Anterior cingulate cortex (tissue), 58 donors: ENCODE measurements at places on chromosomes 12 and 14.

GRCh38 chr12:28253161-28253641 lies 62.9 kb downstream of the CCDC91 start:
- no peak for DNase-seq

DNA sequence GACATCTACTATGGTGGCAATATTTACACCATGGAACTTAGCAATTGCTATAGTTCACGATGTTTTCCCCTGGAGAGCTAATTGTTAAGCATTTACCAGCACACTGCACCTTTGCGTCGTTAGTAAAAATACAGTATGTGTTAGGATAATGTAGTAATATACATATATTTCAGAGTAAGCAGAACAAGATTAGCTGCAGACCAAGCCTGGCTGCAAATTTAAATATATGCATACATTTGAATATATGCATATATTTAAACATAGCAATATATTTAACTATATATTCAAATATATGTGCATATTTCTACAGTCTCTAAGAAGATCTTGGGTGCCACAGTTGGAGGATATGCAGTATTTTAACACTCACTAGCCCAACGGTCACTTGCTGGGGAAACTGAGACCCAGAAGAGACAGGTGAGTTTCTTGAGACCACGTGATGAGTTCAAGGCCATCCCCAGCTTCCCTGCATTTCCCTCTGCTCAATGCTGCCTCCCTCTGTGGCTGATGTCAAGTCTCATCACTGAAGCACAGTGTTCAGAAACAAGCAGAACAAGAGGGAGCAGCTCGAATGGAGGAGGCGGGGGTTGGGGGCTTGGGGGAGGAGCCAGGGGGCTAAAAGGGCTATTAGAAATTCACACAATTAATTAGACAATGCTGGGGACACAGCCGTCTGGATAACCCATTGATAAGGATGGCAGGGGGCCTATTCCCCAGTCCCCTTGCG lies 708.0 kb downstream of the MED13L start:
- peak; percentile 7 for DNase-seq

DNA sequence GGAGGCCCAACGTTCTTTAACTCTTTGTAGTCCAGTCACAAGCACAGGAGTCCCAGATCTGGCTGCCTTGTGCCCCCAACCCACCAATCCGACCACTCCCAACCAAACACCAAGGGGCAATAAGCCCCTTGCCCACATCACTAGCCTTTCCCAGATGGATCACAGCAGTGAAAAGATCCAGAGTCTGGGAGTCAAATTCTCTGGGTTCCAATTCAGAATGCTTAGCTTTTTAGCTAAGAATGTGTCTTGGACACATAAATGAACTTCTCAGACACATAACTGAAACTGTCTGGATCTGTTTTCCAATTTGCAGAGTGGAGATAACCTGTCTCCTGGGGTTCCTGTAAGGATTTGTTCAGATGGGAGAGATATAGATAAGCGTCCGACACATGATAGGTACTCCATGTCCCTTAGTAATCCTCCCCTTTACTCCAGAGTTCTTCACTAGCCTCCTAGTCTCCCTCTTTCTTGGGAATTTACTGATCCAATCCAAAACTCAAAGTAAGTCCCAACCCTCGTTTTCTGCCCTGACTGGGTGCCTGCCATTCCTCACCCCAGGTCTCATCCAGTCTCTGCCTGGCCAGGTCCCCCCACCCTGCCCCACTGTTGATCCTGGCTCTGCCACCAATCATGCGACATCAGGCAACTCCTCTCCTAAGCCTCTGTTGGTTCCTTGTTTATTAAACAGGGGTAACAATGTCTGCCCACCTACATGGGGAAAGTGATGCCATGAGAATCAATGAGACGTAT lies 439 bp upstream of the TNFRSF1A start:
- DNase-seq, result no peak

DNA sequence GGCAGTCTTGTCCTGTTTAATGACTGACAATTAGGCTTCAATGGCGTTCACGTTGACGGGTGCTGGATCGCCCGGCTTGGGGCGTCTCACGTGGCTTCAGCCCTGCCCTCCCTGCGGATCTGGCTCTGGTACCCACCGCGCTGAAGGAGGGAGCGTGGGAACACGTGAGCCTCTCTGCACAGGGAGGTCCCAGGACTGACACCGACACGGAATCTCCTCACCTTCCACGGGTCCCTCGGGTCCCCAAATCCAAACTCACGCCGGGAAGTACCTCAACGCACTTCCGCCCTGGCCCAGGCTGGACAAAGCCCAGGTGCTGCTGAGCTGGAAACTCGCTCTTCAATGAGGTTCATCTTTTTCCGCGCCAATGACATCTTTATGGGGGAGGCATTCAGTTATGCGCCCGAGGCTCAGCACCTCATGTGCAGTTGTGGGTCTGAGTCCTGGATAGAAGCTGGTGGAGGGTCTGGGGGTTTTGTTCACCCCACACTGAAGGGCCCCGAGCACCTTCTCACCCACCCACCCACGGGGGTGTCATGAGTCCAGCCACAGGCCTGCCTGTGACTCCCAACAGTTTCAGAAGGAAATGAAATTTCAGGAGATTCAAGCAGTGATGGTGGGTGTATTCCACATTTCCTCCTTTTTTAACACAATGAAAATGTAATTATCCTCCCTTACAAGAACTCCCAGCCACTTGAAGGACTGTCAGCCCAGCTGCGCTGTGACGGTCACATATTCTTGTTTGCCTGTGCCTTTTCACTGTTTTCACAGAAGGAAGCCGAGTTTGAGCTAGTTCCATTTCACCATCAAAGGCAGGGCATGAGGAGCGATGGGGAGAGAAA lies 251.7 kb upstream of the SFSWAP start:
- DNase-seq, result no peak

GRCh38 chr14:32244404-32244803 lies 41.3 kb upstream of the RNU6-8 start:
- DNase-seq, result no peak

- no peak for DNase-seq
These were observed 234.3 kb downstream of the EFCAB11 start for GRCh38 chr14:89720076-89720687.

DNA sequence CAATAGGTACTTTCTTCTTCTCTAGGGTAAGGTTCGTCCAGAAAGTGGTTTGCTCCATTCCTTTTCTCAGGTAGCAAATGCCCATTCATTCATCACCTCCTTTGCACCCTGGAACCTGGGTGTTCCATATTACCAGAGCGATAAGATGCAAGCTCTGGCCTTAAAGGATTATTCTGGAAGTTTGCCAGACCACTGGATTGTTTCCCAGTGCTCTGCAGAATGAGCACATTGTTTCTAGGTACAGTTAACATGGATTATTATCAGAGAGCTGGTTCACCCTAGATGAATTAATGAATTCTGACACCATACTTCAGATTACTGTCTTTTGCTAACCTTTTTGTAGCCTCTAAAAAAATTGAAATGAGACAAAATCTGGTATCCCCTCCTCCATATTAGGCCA lies 170.9 kb upstream of the BMP4 start:
- DNase-seq, result no peak

DNA sequence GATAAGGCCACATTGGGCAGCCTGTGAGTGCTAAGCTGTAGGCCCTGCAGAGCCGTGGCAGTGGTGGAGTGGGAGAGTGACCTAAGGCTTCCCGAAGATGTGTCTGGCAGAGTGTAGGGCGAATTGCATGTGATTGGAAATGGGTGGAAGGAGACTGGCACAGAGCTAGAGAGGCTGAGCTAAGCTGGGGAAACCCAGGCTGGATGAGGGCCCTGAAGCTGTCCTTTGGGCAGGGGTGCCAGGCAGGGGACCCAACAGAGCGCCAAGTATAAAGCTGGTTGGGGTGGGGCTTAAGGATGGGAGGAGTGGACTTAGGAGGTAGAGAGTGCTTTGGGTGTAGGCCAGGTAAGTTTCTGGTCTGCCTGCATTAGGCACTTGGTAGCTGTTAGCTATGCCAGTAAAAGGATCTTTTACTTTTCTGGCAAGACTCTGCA lies 47.9 kb downstream of the WDR20 start:
- no peak for DNase-seq

- no peak for DNase-seq
These were observed 66.0 kb upstream of the CLMN start for GRCh38 chr14:95385701-95386100.

DNA sequence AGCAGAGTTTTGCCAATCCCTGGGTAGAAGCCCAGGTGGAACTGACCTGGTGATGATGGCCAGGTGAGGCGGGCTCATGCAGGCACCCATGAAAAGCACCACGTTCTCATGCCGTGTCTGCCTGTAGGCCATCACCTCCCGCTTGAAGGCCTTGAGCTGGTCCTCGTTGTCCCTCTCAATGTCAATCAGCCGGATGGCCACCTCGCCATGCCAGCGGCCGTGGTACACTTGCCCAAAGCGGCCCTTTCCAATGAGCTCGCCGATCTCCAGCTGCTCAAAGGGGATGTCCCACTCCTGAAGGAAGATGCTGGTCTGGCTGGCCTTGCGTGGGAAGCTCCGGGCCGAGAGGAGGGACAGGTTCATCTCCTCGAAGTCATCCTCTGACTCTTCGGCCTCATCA lies 163.4 kb upstream of the NOS1 start:
- DNase-seq, result no peak

DNA sequence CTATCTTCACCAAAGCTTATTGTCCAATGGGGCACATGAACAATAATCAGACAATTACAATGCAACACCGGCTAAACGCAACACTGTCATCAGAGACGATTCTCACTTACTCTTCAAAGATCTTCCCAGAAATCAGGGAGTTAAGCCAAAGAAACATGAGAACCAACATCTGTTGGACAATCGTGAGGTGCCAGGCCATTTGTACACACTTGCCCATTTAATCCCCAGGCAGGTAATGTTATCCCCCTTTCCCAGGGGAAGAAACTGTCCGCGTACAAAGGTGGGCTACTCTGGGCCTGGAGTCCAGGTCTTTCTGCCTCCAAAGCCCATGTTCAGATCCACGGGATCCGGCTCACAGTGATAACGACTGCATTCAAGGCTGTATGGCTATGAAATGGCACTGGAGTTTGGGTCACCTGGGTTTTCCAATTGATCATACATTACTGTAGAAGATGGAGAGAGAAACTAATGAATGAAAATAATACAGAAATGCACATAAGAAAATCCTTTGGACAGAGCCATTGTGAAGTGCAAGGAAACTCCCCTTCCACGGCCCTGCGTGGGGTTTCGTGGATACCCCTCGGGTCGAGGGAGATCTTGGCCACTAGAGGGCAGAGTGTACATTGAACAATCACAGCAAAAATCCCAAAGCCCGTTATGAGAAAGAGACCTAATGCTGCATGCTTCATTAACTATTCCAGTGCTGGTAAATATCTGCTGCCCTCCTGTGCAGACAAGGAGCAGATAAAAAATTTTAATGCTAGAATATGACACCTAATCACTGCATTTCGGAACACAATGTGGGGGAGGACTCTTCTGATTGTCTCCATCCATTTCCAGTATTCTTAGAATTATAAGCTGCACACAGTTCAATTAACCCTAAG lies 111.4 kb downstream of the EGLN3 start:
- DNase-seq, result peak; percentile 19

DNA sequence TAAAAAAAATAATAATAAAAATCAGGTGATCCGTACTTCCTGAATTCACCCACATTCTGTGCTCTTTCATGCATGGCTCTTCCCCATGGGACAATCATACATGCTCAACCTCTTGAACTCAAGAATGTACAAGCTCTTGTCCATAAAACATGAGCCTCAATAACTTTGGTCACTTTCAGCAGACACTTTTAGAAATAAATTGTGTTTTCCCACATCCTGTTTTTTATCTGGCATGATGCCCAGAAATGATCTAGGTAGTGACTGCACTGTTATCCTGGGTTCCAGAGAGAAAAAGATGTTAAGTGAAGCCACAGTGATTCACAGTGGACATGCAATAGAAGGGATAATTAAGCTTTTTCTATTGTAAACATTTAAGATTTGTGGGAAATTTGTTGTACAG lies 537.6 kb upstream of the TMEM132C start:
- no peak for DNase-seq

GRCh38 chr14:28142400-28143015 lies 624.1 kb upstream of the FOXG1 start:
- no peak for DNase-seq

DNA sequence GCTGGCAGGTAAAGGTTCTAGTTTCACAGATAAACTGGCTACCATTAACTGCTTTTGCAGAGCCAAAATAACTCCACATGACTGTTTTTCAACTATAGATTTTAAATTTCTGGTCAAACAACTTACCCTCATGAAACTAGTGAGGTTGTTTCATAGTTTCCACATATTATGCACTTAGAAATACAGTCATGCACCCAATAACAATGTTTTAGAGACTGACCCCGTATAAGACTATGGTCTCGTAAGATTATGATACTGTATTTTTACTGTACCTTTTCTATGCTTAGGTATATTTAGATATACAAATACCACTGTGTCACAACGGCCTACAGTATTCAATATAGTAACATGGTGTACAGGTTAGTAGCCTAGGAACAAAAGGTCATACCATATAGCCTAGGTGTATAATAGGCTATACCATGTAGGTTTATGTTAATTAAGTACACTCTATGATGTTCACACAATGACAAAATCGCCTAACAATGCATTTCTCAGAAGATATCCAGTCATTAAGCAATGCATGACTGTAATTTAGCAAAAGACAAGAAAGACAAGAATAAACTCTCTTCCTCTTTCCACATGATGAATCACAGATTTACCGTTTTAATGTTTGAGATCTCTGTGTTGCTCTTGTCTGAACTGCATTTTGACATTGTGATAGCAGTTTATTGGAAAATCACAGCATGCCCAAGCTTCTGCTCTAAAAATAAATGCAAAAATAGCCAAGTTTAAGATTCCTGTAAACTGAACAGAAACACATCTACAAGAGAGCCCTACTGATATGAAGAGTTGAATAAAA lies 17.1 kb downstream of the DICER1 start:
- no peak for DNase-seq

- DNase-seq, result no peak
These were observed 133.5 kb downstream of the KTN1 start for GRCh38 chr14:55713486-55713885.

- no peak for DNase-seq
These were observed 113.7 kb downstream of the SAMD4A start for GRCh38 chr14:54680651-54681050.

DNA sequence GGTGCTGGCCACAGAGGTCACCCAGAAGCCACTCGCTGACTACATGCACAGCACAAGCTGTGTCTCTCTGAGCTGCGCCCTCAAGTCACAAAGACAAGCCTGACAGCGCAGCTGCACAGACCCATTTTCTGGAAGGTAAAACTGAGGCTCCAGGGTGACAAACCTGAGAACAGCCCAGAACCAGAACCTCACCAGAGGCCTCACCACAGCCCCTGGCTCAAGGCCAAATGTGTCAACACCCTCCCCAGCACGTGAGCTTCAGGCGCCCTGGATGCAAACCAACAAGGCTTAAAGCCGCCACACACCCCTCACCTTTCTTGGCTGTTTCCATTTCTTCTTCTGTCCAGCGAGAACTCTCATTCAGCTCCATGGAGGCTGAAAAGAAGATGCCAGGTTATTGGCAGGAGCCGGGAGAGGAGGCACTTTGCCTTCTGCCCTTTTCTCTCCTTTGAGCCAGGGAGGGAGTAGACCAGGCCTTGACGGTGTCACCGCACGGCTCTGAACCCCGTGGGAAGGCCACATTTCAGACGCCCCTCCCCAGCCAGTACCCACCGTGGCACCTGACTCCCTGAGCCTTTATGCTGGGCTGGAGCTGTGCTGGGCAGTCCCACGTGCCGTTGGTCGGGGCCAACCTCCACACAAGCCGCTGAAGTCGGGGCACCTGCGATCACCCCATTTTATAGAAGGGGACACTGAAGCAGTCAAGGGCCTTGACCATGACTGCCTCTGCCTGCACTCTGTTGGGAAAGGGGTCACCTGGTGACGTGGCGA lies 103.1 kb downstream of the RFLNA start:
- DNase-seq, result no peak
